ENCODE measurements at places on chromosomes 3 and 15. TPM values are rescaled to one million over a fixed set of nuclear protein-coding genes. Genes with fewer than 3 reads are reported as not detected.
A peak's percentile ranks its signal among the peaks of the same experiment; 100 is the strongest.

The SLC12A8 gene
- total RNA-seq = 0.67 TPM

The RAD18 gene
- total RNA-seq = 8.5 TPM

GRCh38 chr15:33813891-33814290 is 154.4 kb upstream of the CHRM5 start:
- no peak for DNase-seq

GRCh38 chr15:96332637-96333121 is 2.2 kb downstream of the NR2F2 start:
- DNase-seq = no peak

- DNase-seq = no peak
These were observed 2.0 kb downstream of the NPHP3 start for GRCh38 chr3:132720228-132720627.

- peak; percentile 81 for DNase-seq
These were observed 380 bp downstream of the MYLK start for GRCh38 chr3:123883701-123884202.

The PP2D1 gene
- not detected for total RNA-seq

- no peak for DNase-seq
These were observed 48.3 kb downstream of the CCDC12 start for GRCh38 chr3:46928282-46928681.

DNA sequence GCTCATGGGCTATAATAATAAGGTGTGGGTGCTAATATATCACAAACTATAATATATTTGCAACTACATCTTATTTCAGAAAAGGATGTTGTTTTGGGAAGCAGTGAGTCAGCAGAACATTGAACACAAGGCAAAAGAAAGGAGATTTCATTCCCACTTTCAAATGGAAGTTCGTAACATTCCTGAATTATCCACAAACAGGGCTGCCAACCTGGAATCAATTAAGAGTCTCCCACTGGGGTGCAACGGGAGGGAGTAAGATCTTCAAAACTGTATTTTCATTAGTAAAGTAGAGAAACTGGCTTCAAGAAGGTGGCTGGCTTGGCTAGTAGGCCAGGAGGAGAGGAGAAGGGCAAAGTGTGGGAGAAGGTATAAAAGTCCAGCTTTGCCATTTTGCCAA is 479.6 kb downstream of the CNTN3 start:
- DNase-seq = no peak

The ACKR4 gene
- 7.6 TPM for total RNA-seq

- DNase-seq = no peak
These were observed 434.7 kb upstream of the ARRDC4 start for GRCh38 chr15:97525809-97526208.

Data from posterior vena cava (tissue), 2 donors.